Activated CD8-positive, alpha-beta T cell treated with anti-CD3 and anti-CD28 coated beads for 36 hours (primary cell): ENCODE measurements at places on chromosomes 5 and 9.

GRCh38 chr5:40780858-40781257 lies 17.3 kb downstream of the PRKAA1 start:
- DNase-seq: no peak

DNA sequence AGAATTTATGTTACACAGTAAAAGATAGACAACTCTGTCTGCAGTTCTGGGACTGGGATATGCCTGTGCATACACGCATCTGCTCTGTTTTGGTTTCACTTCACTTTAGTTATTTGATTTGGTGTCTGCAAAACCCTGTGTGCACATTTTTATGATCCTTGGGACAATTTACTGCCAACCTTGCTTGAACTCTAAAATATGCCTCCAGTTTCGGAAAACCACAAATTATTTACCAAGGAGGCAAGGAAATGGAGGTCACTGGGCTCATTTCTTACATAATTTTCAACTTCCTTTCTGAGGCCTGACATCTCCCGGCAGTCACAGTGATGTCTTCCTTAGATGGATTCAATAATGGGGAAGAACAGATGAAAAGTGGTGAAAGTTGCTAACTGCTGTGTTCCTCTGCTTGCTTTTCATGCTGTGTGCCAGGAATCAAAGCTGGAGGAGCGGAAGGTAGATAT lies 61.2 kb upstream of the TAF11L2 start:
- DNase-seq: no peak

DNA sequence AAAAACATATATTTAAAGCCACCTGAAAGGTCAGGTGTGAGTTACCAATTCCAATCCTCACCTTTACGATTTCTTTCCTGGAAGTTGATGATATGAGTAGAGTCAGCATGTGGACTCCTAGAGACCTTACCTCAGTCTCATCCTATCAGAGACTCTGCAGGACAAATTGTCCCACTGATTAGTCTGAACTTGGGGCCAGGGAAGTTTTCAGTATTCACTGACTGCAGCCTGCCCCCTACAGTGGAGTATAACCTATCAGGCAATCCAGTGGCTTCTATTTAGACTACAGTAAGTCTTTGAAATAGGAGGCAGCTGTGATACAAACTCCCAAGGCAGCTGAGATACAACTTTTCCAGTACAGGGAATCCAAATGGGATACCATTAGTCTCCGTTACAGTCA lies 449.4 kb upstream of the CDH10 start:
- DNase-seq: no peak

DNA sequence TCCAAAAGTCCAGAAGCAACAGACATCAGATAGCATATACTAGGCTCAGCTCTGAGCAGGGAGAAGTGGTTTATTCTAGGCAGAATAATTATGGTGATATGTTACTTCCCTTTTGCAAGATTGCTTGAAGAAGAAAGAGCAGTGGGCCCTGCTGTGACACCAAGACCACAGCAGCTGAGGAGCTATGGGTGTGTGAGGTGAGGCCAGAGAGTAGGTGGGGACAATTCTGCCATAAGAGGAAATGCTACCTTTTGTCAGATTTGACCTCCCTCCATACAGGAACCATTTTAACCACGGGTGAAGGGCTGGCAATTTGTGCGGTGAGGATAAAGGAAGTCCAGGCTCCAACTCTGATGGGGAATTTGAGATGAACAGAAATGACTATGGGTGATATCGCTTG lies 51.3 kb downstream of the TNFSF15 start:
- DNase-seq: peak; percentile 43

GRCh38 chr5:82287625-82288024 lies 9.5 kb upstream of the RPS23 start:
- no peak for DNase-seq

GRCh38 chr5:117195076-117195475 lies 620.5 kb upstream of the SEMA6A start:
- DNase-seq: no peak

GRCh38 chr9:4143936-4144717 lies 155.7 kb downstream of the GLIS3 start:
- no peak for DNase-seq

GRCh38 chr9:35656831-35657545 lies 831 bp downstream of the RMRP start:
- no peak for DNase-seq

DNA sequence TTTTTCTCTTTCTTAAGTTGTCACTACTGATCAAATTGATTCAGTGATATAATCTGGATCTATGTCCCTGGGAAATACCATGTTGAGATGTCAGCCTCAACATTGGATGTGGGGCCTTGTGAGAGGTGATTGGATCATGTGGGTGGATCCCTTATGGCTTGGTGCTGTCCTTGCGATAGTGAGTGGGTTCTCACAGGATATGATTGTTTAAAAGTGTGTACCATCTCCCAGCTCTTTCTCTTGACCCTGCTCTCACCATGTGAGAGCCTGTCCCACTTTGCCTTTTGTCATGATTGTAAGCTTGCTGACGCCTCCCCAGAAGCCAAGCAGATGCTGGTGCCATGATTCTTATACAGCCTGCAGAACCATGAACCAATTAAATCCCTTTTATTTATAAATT lies 68.6 kb downstream of the ST8SIA4 start:
- DNase-seq: no peak

DNA sequence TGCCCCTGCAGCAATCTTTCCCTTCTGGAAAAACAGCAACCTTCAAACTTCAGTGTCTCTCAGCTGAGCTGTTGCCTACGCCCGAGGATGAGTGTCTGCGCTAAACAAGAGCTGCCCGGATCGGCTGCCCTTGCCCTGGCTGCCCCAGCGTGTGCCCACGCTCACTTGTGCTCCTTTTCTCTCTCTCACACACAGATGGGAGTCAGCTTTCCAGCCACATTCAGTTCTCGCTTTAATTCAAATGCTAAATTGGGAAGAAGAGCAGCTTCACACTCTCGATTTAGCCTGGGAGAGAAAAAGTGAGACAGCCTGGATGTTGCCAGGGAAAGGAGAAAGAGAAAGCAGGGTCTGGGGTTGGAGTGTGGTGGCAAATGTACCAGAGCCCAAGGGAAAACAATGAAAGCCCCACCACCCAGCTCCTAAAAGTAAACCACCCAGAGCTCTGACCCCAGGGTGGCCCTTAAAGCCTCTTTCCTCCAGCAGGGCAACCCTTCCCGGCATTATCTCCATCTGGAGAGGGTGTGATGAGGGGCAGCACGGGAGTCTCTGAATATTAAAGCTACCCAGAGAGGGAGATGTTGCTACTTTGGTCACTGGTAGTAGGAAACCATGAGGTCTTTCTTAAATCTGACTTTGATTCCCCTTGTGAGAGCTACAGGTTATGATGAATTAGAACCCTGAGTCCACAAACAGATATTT lies 9.9 kb upstream of the EGR1 start:
- DNase-seq: no peak

DNA sequence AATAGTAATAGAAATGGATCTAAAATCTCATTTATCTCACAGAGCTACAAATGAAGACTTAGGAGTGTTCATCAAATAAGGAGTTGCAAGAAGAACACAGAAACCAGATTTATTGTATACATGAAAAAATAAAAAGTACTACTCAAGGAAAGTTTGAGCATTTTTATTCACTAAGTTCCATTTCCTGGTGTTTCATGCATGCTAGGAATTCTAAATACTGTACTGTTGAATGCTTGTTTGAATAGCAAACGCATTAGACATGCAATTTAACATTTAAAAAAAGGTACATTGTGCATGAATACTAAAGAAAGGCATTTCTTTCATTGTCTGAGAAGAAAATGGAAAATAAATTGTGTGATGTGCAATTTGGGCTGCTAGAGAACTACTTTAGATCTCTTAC lies 52.1 kb downstream of the C6 start:
- no peak for DNase-seq

- DNase-seq: no peak
These were observed 246.5 kb downstream of the PCSK5 start for GRCh38 chr9:76136986-76137385.

DNA sequence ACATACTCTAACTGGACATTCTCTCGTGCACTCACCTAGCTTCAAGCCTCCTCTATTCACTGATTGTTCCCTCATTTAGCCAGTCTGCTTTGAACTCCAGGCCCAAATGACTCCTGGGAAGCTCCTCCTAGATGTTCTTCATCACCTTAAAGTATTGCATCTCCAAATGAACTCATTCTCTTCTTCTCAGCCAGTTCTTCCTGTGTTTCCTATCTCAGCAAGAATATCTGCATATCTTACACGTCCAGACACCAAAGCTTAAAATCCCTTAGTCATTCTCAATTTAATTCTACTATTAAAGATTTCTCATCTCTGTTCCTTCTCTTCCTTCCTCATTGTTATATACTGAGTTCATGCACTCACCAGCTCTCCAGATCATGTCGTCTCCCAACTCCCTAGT lies 118.6 kb upstream of the DAB2 start:
- no peak for DNase-seq

DNA sequence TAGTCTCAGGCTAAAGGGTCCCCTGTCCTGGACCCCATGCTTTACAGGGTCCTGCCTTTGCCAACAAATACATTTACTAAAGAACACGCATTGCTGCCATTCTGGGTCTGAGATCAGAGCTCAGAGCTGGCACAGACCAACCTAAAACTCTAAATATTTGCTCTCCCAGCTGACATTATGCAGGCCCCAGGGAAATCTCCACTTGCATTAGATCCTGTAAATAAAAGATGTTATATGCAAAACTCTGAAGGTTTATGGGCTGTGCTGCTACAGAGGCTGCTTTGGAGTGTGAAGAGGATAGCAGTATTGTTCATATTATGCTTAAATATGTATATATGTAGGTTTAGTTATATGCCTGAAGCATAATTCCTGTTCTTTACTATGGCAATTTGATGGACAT lies 35.9 kb upstream of the RANBP3L start:
- no peak for DNase-seq

DNA sequence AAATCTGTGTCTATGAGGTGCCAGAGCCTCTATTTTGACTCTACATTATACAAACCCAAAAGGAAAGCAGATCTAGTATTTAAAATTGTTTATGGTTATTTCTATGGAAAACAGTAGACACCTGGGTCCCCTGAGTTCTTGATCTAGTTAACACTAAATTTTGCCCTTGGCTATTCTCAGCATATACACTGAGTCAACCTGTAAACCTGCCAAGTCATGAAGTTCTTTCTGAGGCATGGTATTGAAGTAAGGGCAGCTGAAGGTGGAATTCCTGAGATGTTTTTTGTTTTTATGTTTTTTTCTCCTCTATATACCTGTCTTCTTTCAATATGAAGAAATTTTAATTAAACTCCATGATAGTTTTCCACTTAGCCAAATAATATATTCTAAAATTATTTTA lies 120.2 kb downstream of the PDE4D start:
- no peak for DNase-seq

- no peak for DNase-seq
These were observed 115.9 kb upstream of the LPAR1 start for GRCh38 chr9:111154081-111154562.

GRCh38 chr5:168291342-168291963 lies at the start of gene WWC1:
Gene WWC1 (plus strand): TSS chr5:168291645. CDS start chr5:168292153, 508 bp downstream.
- DNase-seq: peak; percentile 51

- DNase-seq: no peak
These were observed 32.2 kb downstream of the TRIO start for GRCh38 chr5:14175381-14175780.

DNA sequence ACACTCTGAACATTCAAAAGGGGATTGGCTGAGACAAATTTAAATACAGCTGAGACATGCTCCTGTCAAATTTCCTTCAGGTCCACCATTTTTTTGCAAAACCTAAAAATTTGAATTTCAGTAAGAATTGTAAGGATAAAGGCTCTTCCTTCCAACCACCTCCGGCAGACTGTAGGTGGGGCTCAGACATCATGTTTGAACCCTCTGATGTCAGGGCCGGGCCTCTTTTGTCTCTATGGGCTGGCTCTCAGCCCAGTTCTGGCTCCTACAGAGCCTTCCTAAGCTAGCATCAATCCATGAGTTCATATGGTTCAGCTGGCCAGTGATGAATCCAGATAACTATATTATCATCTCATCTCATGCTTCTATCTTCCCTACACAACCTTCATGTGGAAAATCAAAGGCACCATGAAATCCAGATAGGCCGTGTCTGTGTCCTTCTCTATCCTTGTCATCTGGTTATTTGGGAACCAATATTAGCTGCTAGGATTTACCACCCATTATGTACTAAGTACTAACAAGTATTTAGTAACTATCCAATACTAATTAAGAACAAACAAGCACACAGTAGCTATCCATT lies 44.2 kb downstream of the NIPSNAP3B start:
- DNase-seq: peak; percentile 6

GRCh38 chr9:70105147-70105546 lies 61.5 kb downstream of the MAMDC2 start:
- no peak for DNase-seq

- DNase-seq: peak; percentile 99
These were observed at the start of gene CSNK1A1 for GRCh38 chr5:149551227-149552037. Gene CSNK1A1 (minus strand): TSS chr5:149551439. CDS start chr5:149550964, 475 bp downstream.

GRCh38 chr5:124180299-124180874 lies 566.1 kb downstream of the ZNF608 start:
- no peak for DNase-seq

DNA sequence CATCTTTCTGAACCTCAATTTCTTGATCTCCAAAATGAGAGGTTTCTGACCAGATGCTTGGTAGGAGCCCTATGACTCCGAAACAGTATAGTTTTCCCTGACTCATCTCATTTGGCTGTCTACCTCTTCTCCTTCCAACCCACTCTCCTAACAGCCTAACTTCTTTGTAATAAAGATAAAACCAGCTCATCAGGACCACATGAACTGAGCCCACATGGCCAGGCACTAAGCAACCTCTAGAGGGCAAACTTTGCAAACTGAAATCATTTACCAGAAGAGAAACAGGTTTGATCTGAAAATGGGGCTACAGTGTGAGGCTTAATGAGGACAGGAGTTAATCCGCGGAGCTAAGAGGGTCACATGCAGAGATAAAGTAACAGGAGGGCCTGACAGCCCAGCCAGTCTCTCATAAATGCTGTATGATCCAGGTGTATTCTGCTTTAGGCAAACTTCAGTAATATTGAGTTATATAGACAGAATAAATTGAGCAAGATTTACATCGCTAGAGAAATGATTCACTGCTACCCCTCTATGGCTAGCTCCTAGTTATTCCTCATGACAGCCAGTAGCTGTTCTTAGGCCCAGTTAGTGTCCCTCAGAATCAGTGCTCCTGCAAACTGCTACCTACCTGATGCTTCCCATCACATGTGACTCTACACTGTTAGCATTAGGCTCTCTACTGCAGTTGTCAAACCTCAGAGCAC lies 64.6 kb downstream of the ABCA1 start:
- DNase-seq: peak; percentile 65

DNA sequence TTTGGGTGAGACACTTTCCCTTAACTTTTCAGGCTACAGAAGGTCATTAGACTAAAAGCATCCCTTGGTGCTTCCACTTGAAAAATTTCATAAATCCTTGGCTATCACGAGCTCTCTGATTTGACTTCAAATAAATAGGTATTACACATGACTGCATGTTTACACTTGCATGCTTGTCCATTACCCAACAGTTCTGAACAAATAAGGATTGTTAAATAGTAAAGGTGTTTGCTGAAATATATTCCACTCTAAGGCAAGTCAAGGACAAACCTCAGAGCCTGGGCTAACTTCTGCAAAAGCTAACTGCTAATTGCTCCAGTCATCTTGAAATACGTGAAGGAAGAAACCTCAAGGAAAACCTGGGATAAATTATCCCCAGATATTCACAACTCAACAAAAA lies 14.5 kb downstream of the FBXW2 start:
- DNase-seq: no peak

- DNase-seq: no peak
These were observed 42.1 kb downstream of the DTWD2 start for GRCh38 chr5:118946138-118946800.

GRCh38 chr9:93955111-93955980 lies at the start of gene BARX1:
Gene BARX1 (minus strand): TSS chr9:93955355. CDS start chr9:93955146, 209 bp downstream.
- peak; percentile 81 for DNase-seq

GRCh38 chr9:98342820-98343210 lies 87.4 kb upstream of the TBC1D2 start:
- DNase-seq: no peak
